ENCODE measurements at places on chromosomes 7 and 10. TPM values are rescaled to one million over a fixed set of nuclear protein-coding genes. Genes with fewer than 3 reads are reported as not detected.

The FEZF1 gene
- not detected for total RNA-seq

The LBX1 gene
- not detected for total RNA-seq

The CYP2C8 gene
- total RNA-seq: 0.11 TPM

The CRYGN gene
- total RNA-seq: not detected

The GRM3 gene
- total RNA-seq: not detected

The AKR1C2 gene
- not detected for total RNA-seq

The FGFR2 gene
- 0.13 TPM for total RNA-seq

The TSPAN12 gene
- not detected for total RNA-seq

The ERVW-1 gene
- not detected for total RNA-seq

The RNF32 gene
- 0.83 TPM for total RNA-seq

The ODAD2 gene
- 0.20 TPM for total RNA-seq

The DPY19L1 gene
- total RNA-seq: 15.9 TPM

The RGS10 gene
- 130 TPM for total RNA-seq

The DLX6 gene
- not detected for total RNA-seq
